Activated CD8-positive, alpha-beta memory T cell treated with anti-CD3 and anti-CD28 coated beads, Interleukin-2, amount 50 U/mL, for 4 hours (primary cell): ENCODE measurements at places on chromosomes 6 and 20.

GRCh38 chr6:127107916-127108315, 10.6 kb upstream of the RSPO3 start:
- no peak for DNase-seq

GRCh38 chr6:32189069-32189741, 797 bp downstream of the PBX2 start:
- no peak for DNase-seq

DNA sequence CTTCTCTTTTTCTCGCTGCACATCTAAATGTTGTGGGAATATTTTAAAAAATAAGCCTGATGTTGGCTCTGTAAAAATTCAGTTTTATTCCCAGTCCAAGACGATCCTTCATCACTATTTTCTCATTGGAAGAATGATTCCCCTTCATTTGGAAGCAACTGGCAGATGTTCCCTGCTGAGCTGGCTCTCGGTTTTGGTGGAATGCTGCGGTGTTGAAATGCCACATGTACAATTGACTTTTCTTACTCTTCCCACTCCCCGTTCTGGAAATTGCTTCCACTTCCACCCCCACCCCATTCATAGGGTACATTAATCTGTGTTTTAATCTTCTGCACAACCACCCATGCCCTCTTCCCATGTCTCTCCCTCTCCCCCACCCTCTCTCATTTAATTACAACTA, 496.3 kb upstream of the MAP3K7 start:
- no peak for DNase-seq

- peak; percentile 13 for DNase-seq
Observed at GRCh38 chr20:57658447-57658832, 38.2 kb upstream of the ZBP1 start.

- no peak for DNase-seq
Observed at GRCh38 chr6:90290811-90291420, 5.7 kb downstream of the BACH2 start.

DNA sequence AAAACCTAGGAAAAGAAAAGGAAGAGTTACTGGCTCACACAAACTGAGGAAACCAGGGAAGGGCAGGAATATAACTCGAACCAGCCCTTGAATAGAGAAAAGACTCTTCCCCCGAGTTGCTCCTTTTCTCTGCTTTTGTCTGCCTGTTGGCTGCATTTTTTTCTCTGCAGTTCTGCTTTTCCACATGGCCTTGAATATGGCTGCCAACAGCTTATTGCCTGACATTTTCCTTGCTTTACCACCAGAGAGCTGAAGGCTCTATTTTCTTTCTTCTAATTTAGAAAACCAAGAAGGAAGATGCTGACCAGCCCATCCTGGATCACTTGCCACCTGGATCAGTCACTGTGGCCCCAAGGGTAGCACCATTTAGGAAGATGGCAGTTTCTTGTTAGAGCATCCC, 164.8 kb upstream of the MAN1A1 start:
- DNase-seq: no peak

DNA sequence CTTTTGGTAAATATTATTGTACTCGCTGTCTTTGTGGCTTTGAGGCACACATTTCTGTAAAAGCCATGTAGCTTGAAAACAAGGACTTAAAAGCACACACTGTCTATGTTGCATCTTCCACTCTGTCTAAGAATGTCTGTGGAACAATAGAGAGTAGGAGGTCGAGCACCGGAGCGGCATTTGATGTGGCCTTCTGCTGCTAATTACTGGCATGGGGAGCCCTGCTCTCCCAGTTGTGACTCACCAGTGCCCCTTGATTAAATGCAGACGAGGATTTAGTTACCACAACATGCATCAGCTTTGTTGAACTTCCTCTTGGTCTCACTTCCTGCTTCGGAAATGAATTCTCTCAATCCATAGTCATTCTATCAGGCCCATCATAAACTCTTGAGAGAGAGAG, 680.7 kb upstream of the SLC35B3 start:
- no peak for DNase-seq

DNA sequence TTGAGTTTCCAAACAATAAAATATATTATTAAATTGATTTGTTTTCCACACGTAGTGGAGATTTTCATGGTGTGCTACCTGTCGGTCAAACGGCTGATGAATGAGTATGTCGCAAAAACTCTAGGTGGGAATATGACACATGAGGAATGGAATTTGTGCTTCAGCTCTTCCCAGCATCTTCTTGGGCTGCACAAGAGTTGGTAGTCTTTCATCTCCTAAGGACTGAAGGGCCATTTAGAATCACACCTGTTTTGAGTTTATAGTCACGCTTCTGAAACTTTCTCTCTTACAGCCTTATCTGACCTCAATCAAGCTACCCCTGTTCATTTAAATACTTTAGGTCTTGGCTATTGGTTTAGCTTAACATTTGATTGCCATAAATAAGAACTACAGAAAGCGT, 157.7 kb upstream of the AKAP12 start:
- no peak for DNase-seq

DNA sequence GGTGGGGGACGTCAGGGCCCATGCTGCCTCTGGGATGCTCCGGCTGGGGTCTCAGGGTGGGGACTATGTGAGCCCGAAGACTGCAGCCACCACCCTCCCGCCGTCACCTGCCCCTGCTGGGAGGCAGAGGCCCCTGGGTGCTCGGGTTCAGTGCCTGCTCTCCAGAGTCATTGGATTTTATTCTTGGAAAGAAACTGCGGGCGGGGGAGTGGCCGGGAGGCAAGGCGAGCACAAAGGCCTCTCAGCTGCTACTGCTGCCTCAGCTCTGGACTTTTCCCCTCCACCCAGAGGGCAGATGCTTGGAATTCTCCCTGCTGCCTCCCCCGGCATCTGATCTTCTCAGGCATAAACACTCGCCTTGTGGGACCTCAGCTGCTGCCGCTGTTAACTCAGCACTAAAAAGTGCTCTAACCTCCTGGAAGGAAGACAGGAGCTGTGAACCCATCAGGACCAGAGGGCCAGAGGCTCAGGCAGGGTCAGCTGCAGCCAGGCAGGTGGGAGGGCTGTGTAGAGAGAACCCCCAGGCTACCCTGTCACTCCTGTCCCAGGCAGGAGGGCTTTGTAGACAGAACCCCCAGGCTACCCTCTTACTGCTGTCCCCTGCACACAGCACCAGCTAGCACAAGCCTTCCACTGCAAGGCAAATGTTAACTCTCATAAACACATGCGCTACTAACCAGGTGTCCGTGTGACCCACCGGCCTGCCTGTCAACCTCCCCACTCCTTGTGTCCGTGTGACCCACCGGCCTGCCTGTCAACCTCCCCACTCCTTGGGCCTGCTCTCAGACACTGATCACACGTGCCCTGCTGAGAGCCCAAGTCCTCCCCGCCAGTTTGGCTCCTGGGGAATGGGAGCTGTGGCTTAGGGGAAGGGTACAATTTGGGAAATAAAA, 9.4 kb upstream of the FRMD1 start:
- DNase-seq: no peak

DNA sequence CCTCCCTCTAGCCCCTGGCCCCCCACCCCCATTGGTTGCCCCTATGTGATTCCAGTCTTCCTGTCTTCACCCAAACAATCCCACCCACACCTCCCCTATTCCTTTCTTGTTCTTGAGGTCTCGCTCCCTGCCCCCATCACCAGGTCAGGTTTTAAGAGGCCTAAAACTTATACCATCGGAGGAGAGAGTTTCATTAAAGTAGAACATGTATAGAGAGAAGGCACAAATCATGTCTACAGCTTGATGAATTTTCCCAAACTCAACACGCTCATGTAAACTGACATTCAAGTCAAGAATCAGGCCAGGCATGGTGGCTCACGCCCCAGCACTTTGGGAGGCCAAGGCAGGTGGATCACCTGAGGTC, 44.5 kb downstream of the TGM2 start:
- no peak for DNase-seq

- DNase-seq: no peak
Observed at GRCh38 chr6:111802015-111802414, 71.2 kb downstream of the FYN start.

DNA sequence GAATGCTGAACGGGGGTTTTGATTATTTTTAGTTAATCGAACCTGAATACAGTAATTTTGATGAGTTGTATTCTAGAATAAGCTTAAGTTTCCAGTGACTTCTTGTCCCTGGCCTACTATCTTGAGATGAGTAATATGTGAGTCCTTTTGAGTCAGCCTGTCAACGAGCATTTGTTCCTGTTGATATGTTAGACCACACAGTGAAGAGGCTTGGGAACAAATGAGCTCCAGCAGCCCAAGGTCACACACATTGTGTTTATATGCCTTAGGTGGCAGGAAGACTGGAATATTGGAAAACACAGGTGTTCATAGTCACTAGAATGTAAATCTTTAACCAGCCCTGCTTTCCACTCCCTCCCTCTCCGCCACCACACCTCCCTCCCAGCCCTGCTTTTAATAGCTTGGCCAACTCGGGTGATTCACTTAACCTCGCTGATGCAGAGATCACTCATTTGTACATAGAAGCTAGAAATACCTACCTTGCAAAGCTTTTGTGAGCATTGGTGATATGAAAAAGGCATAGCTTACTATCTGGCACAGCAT, 9.1 kb downstream of the SMPDL3A start:
- DNase-seq: no peak

DNA sequence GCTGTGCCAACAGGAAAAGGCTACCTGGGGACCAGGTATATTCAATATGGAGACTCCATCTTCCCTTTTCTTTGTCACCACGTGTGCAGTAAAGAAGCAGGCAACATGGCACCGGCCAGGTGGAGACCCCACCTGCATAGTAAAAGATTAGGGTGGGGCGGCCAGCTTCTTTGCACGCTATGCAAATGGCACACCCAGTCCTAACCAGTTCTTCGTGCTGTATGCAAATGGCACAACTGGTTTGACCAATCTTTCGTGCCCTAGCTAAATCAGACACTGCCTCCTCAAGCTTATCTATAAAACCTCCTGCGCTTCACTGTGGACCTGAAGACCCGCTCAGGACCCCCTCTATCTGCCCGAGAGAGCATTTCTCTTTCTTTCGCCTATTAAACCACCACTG, 88.8 kb upstream of the EZR start:
- no peak for DNase-seq

DNA sequence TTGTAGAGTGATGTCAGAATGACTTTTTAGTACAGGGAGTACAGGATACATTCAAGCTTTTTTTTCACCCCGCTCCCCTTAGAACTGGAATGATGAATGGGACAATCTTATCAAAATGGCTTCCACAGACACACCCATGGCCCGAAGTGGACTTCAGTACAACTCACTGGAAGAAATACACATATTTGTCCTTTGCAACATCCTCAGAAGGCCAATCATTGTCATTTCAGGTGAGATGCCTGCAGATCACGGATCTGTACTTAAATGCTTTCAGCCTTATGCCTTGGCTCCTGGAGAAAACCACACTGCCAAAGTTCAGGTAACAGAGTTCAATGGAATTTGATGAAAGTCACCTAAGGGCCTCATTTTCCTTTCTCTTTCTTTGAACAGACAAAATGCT, 8.5 kb downstream of the TNFAIP3 start:
- no peak for DNase-seq

GRCh38 chr20:46407671-46407996, 1.2 kb upstream of the ELMO2 start:
- DNase-seq: no peak

GRCh38 chr6:168515376-168515775, 74.4 kb downstream of the SMOC2 start:
- no peak for DNase-seq

- peak; percentile 39 for DNase-seq
Observed at GRCh38 chr6:36028088-36028876, 674 bp downstream of the MAPK14 start.

DNA sequence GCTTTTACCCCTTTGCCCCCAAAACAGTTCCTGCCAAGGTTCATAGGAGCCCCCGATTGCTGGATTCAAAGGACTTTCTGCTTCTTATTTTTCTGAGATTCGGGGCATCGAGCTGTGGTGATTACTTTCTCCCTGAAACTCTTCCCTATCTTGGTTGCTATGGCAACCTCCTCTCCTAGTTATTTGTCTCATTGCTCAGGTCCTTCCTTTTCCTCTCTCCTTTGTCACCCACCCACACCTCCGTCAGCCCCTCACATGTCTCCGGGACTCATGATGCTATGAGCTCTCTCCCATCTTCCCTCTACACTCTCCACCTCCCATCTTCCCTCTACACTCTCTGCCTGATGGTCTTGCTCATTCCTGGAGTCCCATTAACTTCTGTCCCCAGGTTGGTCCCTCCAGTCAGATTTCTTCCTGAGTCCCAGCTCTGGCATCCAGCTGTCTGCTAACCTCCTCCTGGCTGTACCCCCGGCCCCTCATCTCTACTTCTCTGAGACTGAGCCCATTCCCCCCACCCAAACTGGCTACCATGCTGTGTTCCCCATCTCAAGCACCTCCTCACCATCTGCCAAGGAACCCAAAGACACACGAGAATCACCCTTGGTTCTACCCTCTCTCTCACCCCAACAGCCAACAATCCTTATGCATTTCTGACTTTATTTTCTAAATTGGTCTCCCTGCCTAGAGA, 30.2 kb upstream of the NNAT start:
- no peak for DNase-seq

DNA sequence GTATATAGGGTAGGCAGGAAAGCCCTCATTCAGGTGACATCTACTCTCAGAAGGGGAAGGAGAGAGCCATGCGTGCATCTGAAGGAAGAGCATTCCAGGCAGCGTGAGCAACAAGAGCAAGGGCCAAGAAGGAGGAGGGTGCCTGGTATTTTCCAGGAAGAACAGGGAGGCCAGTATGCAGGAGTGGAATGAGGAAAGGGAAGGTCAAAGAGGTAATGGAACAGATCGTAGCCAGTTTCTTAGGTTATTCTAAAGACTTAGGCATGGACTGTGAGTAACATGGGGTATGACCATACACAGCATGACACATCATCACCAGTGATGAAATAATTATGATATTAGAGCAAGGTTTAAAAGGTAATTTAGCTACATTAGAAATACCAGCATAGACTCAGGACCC, 24.1 kb downstream of the ALDH8A1 start:
- DNase-seq: no peak

- DNase-seq: no peak
Observed at GRCh38 chr6:29524444-29525310, 34.9 kb downstream of the UBD start.

DNA sequence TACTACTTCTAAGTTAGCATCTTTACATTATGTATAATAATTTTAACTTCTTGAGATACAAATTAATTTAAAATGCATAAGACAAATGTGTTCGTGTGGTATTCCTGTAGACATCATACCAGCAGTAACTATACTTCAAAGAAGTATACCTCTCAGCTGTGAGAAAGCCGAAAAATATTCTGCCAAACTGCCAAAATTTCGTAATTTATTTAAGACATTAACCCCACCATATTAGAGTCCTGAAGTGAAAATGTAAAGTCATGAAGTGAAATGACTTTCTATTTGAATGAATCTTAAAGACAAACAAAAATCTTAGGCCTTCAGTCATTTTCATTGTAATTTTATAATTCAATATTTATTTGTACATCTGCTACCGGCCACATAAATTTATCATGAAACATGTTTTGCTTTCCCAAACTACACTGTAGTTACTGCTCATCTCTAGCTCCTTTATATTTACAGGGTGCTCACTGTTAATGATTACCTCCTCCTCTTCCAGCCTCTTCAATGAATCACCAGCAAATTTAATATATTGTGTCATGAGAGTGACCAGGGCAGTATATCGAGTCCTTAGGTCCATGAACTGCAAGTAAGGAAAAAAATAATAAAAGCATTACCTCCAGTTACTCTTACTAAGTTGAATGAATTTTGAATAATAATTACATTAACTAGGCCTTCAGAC, 18.5 kb downstream of the DST start:
- DNase-seq: no peak

- DNase-seq: no peak
Observed at GRCh38 chr20:56166781-56167465, 81.6 kb upstream of the MC3R start.
